HEK293T (cell line): ENCODE measurements at places on chromosomes 5 and 9.

GRCh38 chr9:130128251-130128650 lies 44.0 kb upstream of the NCS1 start:
- DNase-seq: no peak

DNA sequence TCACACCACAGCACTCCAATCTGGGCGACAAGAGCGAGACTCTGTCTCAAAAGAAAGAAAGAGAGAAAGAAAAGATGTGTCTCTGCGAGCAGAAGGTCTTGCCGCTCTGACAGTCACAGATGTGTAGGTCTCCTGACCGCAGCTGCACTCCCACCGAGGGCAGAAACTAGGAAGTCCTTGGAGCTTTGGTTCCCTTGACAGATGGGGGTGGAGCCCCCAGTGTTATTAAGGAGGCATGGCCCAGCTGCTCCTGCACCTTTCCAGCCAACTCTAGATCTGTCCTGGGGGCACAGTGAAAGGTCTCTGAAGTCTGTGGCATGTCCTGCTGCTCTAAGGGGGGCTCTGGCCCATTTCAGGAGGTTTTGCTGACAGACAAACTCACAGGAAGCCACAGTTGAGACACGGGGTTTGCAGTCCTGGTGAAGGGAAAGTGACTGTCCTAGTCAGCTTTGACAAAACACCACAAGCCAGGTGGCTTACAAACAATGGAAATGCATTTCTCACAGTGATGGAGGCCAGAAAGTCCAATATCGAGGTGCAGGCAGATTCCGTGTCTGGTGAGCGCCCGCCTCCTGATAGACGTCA lies 9.0 kb upstream of the DIPK1B start:
- no peak for DNase-seq

DNA sequence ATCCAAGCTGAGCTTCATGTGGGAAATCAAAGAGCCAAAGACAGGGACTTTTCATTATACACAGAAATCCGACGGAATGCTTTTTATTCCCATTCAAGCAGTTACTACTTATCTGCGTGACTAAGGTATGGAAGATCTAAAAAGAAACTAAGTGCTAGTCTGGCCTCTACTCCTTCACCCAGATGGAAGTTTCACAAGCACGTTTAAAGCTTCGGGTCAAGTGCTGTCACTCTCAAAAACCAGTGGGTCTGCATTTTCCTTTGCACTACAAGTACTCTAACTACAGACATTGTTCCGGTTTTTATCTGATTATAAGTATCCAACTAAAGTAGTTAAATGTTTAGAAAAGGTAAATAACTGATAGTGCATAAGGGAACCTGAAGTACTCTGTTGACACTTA lies 13.7 kb upstream of the MTAP start:
- no peak for DNase-seq

- peak; percentile 45 for DNase-seq
Measured at GRCh38 chr9:92947268-92948037, at the start of gene FGD3. FGD3 (plus strand) TSS chr9:92947523; CDS start chr9:92976257, 28,734 bp downstream.

- DNase-seq: no peak
Measured at GRCh38 chr5:168563959-168564358, 15.2 kb downstream of the PANK3 start.

GRCh38 chr5:20463206-20463605 lies 475.2 kb upstream of the CDH18 start:
- DNase-seq: no peak

DNA sequence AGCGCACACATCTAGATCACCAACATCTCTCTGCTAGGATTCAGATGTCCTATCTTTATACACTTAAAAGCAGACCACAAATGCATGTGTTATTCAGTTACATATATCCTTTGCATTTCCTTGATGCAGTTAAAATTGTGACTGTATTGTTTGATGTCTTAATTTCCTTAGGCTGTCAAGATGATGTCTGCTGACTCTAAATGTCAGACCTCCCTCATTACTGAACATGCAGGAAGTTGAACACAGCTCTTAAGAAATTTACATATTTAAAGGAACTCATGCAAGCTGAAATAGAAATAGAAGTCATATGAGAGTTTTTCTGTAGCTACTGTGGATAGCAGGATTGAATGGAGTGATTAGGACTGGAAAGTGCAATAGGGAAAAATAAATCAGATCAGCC lies 336.5 kb upstream of the SEMA6A start:
- DNase-seq: no peak

GRCh38 chr5:138953387-138954256 lies 78.5 kb upstream of the LRRTM2 start:
- DNase-seq: no peak

DNA sequence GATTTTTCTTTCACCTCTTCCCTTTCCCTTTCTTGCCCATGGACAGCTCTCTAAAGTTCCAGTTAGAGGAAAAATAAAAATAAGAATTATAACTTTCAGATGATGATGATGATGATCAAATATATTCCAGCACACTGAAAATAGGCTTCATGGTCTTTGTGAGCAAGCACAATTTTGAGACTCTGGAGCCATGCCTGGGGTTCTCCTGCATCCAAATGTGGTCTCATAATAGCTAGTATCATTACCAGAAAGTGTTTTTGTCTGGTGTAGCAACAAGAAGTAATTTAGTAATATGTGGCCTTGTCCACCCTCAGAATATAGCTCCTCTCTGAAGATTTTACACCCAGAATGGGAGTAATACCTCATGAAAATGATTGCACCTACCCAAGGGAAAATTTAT lies 150.4 kb downstream of the SNCAIP start:
- DNase-seq: no peak

- no peak for DNase-seq
Measured at GRCh38 chr9:106023455-106023854, 329.1 kb downstream of the TMEM38B start.

DNA sequence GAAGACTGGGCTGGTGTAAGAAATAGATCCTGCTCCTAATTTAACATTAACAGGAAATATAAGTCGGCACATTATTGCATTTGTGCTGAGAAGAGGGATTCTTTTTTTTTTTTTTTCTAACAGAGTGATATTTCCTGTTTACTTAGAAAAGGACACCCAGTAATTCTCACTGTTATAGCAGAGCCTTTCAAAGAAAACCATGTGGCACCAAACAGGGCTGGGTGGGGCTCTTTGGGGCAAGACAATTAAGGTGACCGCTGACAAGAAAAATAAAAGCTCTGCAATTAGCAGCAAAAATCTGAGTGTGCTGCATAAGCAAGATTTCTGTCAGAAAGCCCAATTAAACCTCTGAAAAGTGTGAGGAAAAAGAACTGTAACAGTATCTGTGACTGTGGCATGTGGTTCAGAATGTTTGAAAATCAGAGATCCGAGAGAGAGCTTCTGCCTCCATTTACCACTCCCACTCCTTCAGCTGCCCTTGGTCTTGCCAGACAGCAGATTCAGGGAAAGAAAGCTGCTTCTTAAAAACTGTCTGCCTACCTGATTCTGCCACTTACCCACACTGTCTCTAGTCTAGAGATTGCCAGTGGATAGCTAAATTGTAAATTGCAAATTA lies 77.1 kb upstream of the IQGAP2 start:
- no peak for DNase-seq

- no peak for DNase-seq
Measured at GRCh38 chr5:166165596-166165995, 2125.8 kb upstream of the WWC1 start.

- no peak for DNase-seq
Measured at GRCh38 chr5:10662661-10663488, 98.2 kb downstream of the DAP start.
